GM10248 (cell line): ENCODE measurements at places on chromosomes 4 and X.
A peak's percentile ranks its signal among the peaks of the same experiment; 100 is the strongest.

DNA sequence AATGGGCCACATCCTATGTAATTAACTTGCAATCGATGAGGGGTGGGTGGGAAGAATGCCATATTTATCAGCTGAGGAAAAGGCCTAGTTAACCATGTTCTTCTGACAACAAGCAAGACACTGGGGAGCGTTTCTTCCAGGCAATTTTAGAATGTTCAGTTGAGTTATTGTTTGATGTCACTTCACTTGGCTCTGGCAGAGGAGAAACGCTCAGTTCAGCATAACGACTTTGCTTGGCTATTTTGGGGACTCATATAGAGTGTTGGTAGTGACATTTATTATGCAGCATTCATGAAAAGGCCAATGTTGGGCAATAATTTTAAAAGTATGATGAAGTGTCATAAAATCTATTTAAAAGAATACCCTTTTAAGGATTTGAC is 648 bp downstream of the SYNPO2 start:
- no peak for DNase-seq

DNA sequence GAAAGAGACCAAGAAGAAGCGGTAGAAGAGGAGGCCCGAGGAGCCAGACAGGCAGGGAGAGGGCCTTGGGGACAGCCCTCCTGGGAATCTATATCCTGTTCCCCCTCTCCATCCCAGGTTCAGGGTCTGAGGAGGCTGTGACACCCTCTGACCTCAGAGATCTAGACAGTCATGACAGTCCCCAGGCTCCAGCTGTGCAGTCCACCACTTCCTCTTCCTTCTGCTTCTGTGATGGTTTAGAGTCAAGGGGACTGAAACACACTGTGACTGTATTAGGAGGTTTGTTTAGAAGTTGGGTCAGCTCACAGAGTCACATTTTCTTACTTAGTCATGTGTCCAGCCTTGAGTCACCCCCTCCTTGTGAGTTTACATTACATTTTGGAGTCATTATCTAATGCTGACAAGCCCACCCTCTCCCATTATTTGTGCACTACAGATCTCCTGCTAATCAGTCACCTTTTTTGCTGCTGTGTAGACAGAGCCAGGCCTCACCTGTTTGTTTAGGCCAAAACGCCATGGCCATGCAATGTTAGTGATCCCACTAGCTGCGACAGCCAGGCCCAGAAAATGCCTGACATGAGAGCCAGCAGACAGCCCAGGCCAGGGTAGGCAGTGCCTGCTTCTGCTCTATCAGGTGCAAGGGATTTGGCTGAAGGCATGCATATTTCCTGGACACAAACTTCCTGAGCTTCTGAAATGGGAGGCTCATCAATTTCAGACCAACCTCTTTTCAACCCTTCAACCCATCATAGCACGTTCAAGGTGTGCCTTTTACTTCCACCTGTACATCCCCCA is 26.0 kb downstream of the MANBA start:
- peak; percentile 69 for DNase-seq

DNA sequence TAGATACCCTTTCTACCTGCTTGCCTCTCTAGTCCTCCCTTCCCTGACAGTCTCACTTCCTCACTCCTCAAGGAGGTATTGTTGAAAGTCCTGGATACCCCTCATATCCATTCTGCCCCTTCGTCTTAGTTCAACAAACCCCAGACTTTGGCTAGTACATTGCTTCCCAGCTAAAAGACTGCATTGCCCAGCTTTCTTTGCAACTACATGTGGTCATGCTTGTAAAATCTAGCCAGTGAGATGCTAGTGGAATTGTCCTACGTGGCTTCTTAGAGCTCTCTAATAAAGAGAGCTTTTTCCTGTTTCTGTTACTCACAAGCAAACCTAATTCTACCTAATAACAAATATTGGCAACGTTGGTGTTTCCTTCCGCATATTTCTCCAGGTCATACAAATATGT is 237.9 kb upstream of the PSAPL1 start:
- no peak for DNase-seq

DNA sequence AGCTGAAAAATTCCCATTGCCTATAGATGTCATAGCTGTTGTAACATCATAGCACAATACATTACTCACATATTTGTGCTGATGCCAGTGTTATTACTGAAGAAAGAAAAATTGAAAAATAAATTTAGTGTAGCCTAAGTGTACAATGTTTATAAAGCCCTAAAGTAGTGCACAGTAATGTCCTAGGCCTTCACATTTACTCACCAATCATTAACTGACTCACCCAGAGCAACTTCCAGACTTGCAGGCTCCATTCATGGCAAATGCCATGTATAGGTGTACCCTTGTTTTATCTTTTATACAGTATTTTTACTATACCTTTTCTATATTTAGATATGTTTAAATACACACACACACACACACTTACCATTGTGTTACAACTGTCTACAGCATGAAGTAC is 265.4 kb upstream of the MAGEB18 start:
- no peak for DNase-seq

GRCh38 chr4:185265942-185266341 is 56.5 kb downstream of the SNX25 start:
- DNase-seq, result no peak

- DNase-seq, result no peak
These were observed 2.9 kb upstream of the SPRY1 start for GRCh38 chr4:123393721-123394120.

GRCh38 chrX:9464435-9465371 is at the start of gene TBL1X:
Gene TBL1X (plus strand): TSS chrX:9465058. CDS start chrX:9653587, 188,529 bp downstream.
- peak; percentile 59 for DNase-seq
